NCI-H2107 (cell line): ENCODE measurements at places on chromosomes 5 and 9.
A peak's percentile ranks its signal among the peaks of the same experiment; 100 is the strongest.

DNA sequence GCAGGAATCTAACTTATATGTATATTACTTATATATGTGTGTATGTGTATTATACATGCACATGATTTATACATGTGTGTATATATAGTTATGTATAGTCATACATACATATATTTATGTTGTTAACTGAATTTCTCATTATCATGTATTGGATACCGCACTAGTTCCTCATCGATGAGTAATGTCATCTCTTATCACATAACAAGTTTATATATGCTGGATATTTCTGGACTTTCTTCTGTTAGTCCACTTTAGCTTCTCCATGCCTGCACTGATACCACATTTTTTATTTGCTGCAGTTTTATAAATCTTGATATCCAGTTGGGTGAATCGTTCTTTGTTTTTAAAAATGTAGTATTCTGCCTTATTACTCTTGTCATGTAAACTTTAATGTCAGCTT is 50.2 kb downstream of the APC start:
- no peak for DNase-seq

GRCh38 chr5:89064736-89065135 is 181.8 kb upstream of the MEF2C start:
- DNase-seq, result no peak

GRCh38 chr5:32642276-32643002 is 57.1 kb downstream of the SUB1 start:
- DNase-seq, result no peak

GRCh38 chr9:2872931-2873323 is 29.0 kb upstream of the PUM3 start:
- no peak for DNase-seq

GRCh38 chr5:155605920-155606319 is 592.4 kb downstream of the KIF4B start:
- no peak for DNase-seq

GRCh38 chr9:122223435-122223834 is 5.3 kb downstream of the LHX6 start:
- DNase-seq, result no peak

DNA sequence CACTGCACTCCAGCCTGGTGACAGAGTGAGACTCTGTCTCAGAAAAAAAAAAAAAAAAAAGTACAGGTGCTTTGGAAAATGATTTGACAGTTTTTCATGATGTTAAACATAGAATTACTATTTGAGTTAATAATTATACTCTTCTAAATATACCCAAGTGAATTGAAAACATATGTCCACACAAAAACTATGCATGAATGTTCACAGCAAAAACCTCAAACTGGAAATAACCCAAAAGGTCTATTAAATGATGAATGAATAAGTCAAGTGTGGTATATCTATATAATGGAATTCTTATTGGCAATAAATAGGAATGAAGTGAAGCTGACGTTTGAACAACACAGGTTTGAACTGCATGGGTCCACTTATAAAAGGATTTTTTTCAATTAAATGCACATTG is 207.2 kb upstream of the DAB2 start:
- no peak for DNase-seq

DNA sequence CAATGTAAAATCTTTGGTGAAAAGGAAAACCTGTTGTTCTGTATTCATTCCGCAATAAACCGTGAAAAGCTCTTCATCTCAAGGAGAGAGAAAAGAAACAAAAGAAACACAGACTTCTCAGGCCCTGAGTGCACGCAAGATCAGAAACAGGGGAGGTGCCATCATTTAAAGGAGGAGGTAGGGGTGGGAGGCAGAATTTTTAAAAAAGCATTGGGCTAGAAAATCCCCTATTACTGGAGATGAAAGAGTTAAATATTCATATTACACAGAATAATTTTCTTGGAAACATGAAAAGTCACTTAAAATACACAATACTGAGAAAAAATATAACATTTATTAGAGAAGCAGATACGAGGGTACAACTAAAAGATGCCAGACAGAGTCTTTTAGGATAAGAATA is 56.3 kb downstream of the USP20 start:
- DNase-seq, result no peak

DNA sequence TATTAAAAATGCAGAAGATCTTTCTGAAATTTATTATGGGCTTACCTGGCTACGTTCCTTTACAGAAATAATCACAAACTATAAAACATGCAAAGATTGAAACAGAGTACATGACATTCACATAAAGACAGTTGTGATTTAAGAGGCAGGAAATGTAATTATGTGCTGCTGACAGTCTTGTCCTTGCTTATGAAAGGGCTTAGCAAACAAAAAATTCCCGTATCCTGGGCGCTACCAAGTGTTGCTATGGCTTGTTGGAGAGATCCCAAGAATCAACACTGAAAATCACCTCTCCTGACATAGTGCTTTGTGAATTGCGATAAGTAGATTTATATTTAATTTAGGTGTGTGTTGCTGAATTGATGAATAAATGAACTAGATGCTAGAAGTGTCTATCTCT is 352.5 kb upstream of the C9orf72 start:
- no peak for DNase-seq

DNA sequence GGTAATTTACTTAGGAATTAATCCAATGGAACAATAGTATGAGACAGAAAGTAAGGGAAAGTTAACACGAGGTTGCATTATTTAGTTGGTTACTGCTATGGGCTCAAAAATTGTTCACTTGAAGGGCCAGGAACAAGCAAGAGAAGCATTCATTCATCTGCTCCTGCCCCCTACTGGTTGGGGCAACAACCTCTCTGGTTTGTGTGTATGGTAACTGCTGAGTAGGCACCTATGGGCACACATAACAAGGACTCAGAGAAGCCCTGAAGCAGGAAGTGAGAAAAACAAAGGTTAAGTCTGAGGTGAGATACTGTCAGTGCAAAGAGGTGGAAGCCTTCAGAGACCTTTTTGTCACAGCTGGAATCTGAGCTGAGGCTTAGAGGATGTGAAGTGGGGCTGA is 34.4 kb upstream of the RANBP6 start:
- no peak for DNase-seq

DNA sequence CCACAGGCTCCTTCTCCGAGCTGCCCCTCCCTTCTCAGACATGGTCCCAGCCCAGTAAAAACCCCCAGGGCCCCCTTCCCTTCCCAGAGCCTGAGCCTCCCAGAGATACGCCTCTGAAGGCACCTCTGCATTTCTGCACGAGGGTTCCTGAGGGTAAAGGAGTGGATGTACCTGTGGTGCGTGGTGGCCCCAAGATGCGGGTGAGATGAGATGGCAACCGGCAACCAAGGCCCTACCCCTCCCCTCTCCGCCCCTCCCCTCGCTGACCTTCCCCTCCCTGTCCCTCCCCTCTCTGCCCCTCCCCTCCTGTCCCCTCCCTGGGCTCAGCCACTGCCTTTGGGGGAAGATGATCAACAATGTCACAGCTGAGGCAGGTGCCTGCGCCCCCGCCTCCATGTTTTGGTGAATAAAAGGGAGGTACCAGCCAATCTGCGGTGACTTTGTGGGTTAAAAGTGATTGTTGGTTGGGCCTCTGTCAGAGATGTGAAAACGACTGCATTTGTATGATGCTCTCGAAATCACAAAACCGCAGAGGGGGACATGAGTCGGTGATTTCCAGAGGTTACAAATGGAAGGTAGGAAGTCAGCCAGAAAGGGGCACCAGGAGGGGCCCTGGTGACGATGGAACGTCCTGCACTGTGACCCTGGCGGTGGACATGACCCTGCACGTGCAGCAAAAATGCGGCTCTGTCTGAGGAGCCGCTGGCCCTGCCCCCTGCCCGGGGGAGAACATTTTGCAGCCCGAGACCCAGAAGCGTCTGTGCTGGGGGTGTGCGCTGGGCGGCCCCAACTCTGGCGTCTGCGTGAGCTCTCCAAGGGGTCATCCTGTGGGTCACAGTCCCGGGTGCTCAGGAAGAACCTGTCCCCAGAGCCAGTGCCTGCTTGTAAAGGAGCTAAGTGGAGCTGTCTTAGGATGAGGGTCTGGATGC is 3.7 kb downstream of the LCN9 start:
- no peak for DNase-seq

DNA sequence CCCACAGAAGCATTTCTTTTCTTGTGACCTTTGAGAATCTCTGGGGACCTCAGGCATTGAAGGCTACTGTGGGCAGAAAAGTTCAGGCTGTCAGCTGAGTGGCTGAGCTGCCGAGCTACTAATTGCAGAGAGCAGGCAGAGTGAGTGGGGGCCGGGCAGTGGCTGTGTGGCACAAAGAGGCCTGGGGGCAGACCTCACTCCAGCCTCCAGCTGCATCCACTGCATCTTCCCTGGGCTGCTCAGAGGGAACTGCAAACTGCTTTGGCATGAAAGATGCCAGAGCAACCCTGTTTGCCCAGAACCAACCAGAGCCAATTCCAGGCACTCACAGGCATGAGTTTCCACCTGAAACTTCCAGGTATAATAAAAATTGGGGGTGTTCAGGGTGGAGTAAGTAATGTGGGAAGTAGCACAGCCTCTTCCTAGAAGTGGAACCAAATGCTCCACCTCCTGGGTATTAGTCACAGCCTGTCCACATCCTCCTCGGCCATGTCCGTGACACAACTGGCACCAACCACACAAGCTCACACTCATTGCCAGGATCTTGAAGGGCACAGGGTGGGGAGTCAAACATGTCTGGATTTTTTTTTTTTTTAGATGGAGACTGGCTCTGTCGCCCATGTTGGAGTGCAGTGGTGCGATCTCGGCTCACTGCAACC is 548.9 kb downstream of the BNC2 start:
- DNase-seq, result no peak

DNA sequence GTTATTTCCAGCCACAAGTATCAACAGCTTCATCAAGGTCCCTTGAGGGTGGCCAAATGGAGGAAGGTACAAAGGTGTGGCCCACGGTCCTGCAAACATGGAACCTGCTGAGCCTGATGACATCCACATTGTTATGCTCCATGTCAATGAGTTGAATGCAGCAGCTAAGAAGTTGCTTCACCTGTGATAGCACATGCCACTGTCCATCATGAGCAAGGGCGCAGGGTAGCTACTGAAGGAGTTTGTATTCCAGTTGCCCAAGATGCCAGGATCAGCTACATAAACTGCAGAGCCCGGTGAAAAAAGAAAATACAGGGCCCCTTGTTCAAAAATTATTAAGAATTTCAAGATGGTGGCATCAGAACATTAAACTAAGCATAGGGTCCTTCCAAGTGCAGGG is 24.2 kb downstream of the LSM11 start:
- no peak for DNase-seq

GRCh38 chr9:93308676-93309075 is 124.7 kb downstream of the WNK2 start:
- no peak for DNase-seq

DNA sequence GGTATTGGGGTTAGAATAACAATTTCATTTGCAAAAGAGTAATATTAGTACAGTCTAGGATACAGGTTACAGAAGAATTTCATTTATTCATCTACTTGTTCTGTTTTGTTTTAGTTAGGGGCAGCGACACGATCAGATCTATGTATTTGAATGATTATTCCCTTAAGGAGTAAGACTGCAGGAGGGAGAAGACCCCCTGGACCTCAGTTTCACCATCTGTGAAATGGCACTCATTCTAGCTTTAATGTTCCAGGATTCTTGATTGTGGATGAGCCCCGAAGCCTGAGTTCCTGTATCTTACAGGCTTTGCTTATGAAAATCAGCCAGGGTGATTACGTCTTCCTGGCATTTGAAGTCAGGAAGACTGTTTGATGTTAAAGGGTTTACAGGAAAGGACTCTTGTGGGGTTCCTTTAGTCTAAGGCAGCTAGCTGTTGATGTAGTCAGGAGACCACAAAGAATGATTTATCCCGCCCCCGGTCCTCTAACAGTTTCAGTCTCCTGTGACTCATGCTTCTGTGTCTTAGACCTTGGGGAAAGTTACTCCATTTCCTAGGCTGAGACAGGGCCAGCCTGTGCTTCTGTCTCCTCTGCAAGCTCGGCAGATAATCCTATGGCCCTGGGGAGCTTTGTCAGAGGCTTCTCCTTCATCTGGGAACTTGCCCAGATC is 11.5 kb downstream of the SMIM3 start:
- DNase-seq, result no peak

DNA sequence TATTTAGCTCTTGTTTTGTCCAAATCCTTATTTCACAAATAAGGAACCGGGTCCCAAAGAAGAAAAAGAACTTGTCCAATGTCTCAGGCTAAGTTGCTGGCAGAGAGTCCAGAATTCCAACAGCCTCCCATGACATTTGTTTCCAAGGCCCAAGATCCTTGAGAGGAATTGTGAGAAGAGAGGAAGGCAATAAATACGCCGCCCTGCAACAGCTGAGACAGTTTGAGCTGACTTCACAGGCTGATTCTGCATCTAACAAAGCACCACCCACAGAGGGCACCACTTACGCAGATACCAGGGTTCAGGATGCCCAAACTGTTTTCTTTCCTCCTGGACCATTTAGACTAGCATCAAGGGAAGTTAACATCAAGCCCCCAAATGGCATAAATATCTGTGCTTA is 211.3 kb downstream of the FAM114A2 start:
- DNase-seq, result no peak

DNA sequence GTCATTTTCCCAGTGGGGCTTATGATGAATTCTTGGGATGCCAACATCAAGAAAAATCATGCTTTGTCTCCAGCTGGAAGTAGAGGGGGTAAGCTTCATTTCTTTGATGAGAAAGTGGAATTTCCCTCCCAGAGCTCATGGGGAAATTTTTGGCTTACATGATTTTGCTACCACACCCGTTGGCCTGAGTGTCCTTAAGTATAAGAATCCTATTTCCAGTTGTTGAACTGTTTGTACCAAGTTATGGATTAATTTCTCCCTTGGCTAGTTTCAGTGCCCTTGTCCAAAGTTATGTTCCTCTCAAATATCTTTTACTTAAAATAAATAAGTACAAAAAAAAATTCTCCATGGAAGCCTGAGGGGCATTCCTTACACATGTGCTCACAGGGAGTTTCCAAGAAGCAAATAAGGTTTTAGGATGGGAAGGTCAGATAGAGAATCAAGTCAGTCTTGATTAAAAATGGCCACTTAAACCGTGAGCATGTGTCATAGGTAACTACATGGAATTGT is 82.3 kb downstream of the PTCD2 start:
- DNase-seq, result no peak

GRCh38 chr9:123225995-123226394 is 42.4 kb downstream of the STRBP start:
- DNase-seq, result no peak

GRCh38 chr5:131198625-131199024 is 27.9 kb downstream of the LYRM7 start:
- DNase-seq, result no peak

GRCh38 chr5:171315386-171315891 is 6.4 kb downstream of the TLX3 start:
- no peak for DNase-seq

DNA sequence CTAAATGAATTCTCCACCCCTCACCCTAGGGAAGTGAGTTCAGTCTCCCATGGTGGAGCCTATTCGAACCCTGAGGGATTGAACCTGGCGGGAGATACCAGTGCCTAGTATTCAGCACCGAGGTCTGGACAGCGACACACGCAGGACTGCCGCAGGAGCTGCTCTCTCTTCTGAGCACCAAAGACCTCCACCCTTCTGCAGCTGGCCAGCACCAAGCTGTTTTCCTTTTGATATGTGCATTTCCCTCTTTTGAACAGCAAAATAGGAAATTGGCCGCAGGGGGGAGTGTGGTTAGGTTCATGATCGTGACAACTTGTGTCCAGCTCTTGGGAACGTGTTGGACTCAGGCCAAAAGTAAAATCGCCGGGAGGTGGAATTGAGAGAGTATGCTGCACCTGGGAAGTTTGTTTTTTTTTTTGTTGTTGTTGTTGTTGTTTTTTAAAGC is 1.2 kb upstream of the PCSK1 start:
- peak; percentile 24 for DNase-seq

GRCh38 chr5:170791325-170791954 is 7.9 kb downstream of the GABRP start:
- DNase-seq, result peak; percentile 32
